Vagina (tissue), 2 donors: ENCODE measurements at places on chromosomes 16 and 17. TPM values are rescaled to one million over a fixed set of nuclear protein-coding genes. Genes with fewer than 3 reads are reported as not detected.

UNC13D gene
- 32.7 TPM for total RNA-seq

DNA sequence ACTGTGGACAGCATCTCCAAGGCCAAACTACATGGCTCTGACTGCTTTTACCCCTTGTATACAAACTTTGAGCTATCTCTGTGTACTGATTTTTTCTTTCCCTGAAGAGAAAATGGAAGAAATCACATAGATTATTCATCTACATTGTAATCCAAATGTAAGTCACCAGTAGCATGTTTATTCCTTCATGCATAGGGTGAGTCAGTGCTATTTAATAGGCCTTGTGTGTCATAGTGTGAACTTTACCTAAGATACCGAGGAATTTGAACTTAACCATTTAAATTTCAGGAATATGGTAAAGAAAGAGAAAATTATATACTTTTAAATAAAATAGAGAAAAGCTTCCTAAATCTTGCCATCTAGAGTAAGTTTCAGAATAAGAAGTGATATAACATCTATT, 16.5 kb downstream of the PHKB start:
- DNase-seq: no peak

DNA sequence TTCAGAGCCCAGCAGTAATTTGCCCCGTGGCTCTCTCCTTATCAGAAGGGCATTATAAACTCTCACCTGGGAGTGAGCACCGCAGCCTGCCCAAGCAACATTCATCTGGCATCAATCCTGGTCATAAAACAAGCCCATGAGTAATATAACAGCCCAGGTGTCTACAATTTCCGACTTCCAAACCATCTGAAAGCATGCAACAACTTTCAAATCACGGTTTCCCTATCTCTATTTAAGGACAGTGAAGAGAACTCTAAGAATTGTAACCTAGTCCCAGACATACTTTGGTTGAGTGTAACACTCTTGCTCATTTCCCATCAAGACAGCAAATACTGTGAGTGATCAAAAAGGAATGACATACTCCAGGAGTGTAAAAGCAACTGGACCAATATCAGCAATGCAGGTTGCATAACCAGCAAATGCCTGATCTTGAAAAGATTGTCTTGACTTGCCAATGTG, 487.4 kb upstream of the SOX9 start:
- no peak for DNase-seq

DNA sequence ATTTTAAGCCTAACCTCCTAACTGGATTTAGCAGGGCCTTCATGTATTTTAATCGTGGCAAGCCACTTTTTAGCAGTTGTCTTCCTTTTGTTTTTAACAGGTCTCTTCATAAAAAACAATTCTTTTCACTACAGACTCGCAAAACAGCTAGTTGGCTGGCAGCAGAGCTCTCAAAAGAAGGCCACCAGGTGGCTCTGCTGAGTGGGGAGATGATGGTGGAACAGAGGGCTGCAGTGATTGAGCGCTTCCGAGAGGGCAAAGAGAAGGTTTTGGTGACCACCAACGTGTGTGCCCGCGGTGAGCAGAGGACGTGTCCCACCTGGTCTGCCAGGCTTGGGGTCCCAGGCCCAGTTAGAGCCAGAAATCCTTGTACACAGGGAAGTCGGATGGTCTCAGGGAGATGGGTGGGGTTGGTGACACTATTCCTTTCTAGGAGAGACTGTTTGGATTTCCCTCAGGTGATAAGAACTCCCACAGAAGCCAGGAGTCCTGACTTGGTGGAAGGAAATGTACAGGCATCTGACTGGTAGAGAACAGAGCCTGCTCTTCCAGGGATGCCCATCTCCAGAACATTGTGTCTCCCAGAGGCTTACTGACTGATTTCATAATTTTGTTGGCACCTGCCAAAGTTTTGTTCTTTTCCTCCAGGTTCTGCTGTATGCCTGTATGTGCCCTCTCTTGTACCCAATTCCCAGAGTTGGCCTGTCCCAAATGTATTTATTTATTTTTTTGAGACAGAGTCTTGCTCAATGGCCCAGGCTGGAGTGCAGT, 14.9 kb upstream of the DDX19A start:
- no peak for DNase-seq
